NCI-H2081 treated with DMSO at 0.1 percent for 48 hours (cell line): ENCODE measurements at places on chromosomes 13 and 19.
A peak's percentile ranks its signal among the peaks of the same experiment; 100 is the strongest.

DNA sequence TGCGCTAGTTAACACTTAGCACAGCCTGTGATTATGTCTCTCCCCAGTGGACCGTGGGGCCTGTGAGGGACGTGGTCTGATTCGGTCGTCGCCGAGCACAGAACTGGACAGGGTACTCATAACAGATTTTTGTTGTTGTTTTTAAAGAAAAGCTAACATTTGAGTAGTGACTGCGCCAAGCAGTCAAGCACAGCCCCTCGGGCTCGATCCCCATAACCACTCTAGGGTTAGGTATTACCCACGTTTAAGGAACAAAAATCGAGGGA, 805 bp upstream of the PTOV1 start:
- no peak for DNase-seq

DNA sequence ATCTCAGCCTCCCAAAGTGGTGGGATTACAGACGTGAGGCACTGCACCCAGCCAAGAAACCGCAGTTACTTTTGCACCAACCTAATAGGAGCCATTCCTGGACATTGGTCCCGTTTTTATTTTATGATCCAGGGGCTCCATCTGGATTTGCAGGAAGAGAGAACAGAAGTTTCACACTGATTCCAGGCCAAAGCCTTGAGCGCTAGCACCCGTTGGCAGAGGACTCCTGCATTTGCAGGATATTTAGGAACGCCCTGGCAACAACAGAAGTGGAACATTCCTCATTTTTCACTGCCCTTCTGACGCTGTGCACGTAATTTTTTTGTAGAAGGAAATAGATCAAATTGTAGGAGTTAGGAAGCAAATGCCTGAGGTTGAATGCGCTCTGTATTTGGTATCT, 11.7 kb upstream of the SULT2A1 start:
- DNase-seq: no peak

- DNase-seq: no peak
Observed at GRCh38 chr13:103815619-103816018, 749.4 kb upstream of the SLC10A2 start.

DNA sequence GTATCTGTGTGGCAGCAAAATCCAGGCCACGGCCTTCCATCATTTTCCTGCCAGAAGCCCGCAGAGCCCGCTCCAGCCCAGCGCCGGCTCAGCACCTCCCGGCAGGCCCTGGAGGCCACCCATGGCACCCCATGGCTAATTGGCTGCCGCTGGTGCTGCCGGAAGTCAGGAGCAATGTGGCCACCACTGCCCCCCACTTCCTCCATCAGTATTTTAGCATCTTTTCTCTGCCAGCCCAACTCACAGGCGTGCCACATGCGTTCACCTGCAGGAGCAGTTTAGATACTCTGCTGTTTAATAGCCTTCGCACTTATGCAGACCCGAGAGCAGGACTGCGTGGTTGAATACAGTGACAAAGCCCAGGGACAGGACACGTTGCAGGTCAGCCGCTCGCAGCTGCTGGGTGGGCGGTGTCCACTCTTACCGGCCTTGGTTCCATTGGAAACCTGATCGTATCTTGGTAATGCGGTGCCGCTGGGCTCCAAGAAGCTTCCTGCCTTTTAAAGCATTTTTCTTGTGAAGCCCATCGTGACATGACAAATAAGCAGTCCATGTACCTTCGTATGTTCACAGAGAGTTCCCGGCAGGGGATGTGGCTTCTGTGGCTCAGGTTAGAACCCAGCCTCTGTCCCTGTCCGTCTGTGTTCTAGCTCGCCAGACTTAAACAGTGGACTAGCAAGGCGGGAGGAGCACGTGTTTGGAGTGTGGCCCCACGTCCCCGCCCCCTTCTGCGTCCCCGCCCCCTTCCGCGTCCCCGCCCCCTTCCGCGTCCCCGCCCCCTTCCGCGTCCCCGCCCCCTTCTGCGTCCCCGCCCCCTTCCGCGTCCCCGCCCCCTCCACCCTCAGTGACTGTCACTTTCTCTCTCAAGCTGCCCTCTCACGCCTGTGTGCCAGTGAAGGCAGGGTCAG, 162.0 kb upstream of the SOX1 start:
- DNase-seq: no peak

GRCh38 chr13:26222520-26223046, 469 bp upstream of the RNF6 start:
- DNase-seq: no peak

- no peak for DNase-seq
Observed at GRCh38 chr13:32445461-32445860, 17.5 kb upstream of the N4BP2L1 start.

GRCh38 chr19:51096473-51097165, 11.6 kb downstream of the CTU1 start:
- no peak for DNase-seq

DNA sequence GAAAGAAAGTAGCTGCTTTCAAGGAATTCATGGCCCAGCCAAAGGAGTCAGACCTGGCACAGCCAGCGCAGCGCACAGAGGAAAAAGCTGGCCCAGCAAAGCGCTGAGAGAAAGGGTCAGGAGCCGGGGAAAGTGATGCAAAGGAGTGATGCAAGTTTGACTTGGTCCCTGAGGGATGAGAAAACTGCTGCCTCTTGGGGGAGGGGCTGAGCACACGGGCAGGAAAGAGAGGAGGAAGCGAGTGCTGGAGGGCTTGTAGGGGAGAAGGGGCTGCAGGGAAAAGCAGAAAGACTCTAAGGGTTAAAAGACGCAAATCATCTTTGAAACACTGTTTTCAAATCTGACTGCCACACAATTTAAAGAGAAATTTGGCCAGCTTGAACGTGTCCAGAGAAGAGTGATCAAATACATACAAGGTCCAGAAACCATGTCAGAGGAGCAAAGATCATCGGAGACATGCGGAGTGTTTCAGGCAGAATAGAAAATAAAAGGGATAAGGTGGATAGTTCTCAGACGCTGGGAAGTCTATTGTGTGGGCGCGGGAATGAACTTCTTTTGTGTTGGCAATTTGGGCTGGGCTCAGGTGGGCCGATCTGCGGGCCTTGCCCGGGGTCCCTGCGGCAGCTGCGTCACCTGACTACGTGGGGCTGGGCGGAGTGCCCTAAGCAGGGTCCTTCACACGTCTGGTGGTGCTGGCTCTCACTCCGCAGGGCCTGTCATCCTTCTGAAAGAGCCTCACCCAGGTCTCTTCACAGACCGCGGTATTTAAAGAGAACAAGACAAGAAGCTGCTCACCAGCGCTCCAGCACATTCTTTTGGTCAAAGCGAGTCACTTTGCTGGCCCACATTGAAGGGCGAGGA, 18.1 kb downstream of the N4BP2L1 start:
- DNase-seq: no peak

DNA sequence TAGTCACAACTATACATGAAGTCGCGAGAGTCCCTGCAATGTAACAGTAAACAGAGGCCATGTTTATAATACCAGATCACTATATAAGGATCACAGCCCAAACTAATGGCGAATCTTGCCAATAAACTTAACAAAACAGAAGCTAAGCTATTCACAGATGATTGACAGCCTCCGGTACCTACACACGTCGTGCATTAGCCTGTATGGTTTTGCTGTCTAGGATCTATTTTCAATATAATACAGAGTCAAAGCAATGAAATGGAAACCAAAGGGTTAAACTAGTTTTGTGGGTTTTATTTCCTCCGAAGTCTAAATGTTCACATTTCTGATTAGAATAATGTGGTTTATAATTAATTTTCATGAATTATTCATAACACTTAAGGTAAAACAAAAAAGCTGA, 10.1 kb downstream of the ANKRD10 start:
- DNase-seq: no peak

GRCh38 chr13:75685239-75685697, 49.1 kb downstream of the LMO7 start:
- no peak for DNase-seq

DNA sequence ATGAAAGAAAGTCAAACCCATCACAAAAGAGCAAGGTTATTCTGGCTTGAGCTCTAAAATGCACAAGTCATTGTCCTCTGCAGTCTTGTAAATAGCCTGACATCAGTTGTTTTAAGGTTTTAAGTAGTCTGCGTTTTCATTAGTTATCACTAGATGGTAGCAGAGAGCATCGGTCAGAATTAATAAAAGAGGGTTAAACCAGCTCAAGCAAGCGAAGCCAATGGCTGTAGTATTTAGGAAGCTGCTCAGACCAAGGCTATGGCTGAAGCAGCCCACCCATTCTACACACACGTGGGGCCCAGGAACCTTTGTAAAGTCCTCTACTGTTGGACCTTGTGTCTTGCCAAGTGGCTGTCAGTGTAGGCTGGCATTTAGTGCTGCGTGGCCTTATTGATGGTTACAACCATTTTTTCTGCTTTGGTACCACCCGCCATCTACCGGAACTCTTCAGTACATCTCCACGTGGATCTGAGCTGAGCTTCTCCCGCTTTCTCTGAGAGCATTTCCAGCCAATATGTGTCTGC, 13.3 kb upstream of the ZNF57 start:
- peak; percentile 66 for DNase-seq

DNA sequence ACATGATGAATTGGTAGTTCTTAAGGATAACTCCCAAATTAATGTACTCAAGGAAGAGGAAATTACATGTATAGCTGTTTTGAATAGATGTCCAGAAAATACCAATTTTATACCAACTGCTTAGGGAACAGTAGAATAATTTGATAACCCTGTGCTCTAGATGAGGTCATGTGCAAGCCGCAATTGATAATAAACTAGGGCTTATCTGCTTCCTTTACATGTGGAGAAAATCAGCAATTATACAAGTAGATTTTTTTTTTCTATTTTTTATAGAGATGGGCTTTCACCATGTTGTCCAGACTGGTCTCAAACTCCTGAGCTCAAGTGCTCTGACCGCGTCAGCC, 9.3 kb downstream of the TPT1 start:
- no peak for DNase-seq

GRCh38 chr19:7349961-7350711, 1.4 kb downstream of the ARHGEF18 start:
- DNase-seq: no peak

GRCh38 chr13:45199711-45200110, 1.1 kb downstream of the KCTD4 start:
- no peak for DNase-seq

DNA sequence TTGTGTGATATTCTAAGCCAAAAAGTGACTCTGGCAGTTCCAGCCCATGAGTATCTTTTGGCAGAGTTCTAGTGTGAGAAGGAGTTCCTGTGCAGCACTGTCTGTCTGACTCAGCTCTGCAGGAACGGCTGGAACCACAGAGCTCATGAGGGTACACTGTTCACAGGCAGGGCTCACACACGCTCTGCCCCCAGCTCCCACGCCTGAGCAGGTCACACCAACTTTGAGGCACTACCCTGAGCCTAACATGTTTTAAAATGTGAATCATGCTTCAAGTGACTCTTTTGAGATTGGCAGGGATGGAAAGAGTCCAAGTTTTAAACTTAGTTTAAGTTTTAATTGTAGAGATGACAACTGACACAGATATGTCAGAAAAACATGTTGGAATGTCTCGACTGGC, 1203.3 kb downstream of the UQCRFS1 start:
- DNase-seq: no peak

DNA sequence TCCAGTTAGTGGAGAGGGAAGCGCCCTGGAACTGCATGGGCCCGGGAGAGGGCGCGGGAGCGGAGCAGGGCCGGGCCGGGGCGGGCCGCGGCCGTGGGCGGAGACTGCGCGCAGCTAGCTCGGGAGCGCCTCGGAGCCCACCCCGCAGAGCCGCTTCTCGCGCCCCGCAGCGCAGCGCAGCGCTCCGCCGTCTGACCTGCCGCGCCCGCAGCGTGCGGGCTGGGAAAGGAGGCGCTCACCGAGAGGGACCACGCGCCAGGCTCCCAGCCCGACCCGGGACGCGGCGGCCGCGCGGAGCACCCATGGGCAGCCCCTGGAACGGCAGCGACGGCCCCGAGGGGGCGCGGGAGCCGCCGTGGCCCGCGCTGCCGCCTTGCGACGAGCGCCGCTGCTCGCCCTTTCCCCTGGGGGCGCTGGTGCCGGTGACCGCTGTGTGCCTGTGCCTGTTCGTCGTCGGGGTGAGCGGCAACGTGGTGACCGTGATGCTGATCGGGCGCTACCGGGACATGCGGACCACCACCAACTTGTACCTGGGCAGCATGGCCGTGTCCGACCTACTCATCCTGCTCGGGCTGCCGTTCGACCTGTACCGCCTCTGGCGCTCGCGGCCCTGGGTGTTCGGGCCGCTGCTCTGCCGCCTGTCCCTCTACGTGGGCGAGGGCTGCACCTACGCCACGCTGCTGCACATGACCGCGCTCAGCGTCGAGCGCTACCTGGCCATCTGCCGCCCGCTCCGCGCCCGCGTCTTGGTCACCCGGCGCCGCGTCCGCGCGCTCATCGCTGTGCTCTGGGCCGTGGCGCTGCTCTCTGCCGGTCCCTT, at the start of gene MLNR:
Gene MLNR (plus strand): TSS at position 303 of the 820 bp plus-strand sequence. CDS start 0 bp downstream, at position 303.
- DNase-seq: no peak

GRCh38 chr13:30739237-30739528, 3.8 kb downstream of the ALOX5AP start:
- no peak for DNase-seq

DNA sequence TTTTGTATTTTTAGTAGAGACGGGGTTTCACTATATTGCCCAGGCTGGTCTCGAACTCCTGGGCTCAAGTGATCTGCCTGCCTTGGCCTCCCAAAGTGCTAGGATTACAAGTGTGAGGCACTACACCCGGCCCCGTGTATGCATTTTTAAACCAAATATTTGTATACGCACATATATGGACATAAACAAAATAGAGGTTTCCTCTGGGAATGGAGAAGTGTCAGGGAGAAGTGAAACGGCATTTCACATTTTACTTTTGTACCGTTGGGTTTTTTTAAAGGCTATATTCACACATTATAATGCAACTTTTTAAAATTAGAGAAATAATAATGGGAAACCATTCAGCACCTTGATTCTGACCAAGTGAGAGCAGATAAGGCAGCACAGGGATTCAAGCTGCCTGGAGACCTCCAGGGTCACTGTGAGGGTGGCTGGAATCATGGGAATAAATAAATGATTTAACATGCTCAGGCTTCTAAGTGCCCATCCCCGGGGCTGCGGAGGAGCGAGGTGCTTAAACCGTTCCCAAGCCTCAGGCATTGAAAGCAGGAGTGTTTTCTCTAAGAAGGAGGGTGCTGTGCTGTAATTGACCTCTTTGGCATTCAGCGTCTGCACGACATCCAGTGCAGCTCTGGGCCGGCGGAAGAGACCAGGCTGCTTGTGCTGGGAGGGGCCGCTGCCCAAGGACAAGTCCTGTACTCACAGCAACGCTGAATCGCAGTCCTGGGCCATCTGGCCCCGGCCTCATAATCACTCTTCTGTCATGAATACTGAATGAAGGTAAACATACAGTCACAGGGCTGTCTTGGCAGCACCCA, 24.7 kb downstream of the GPR42 start:
- DNase-seq: no peak

GRCh38 chr13:31982540-31982939, 49.0 kb upstream of the FRY start:
- no peak for DNase-seq
